AG04450 (cell line): ENCODE measurements at places on chromosomes 7 and 10. TPM values are rescaled to one million over a fixed set of nuclear protein-coding genes. Genes with fewer than 3 reads are reported as not detected.

- no peak for DNase-seq
Observed at GRCh38 chr7:150959739-150960734, 18.1 kb downstream of the KCNH2 start.

DNA sequence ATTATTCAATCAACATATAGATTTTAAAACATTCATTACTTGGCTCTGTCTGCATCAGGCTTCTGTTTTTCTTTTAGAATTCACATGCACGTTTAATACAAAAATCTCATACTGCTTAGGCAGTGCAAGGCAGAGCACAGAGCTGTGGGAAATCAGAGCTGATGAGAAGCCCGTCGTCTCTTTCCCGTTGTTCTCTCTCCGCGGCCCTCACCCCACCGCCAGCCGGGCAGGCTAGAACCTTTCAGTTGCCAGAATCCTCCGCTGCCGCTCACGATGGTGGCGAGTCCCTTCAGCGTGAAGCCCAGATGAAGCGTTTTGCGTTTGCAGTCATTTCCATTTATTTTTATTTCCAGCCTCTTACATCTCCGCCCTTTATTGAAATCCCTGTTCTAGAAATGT, 648.2 kb downstream of the SDK1 start:
- DNase-seq, result no peak

Gene PODXL
- 0.79 and 0.92 TPM in 2 replicates for polyA plus RNA-seq

GRCh38 chr10:124641282-124642087, 102.7 kb downstream of the FAM53B start:
- no peak for DNase-seq

DNA sequence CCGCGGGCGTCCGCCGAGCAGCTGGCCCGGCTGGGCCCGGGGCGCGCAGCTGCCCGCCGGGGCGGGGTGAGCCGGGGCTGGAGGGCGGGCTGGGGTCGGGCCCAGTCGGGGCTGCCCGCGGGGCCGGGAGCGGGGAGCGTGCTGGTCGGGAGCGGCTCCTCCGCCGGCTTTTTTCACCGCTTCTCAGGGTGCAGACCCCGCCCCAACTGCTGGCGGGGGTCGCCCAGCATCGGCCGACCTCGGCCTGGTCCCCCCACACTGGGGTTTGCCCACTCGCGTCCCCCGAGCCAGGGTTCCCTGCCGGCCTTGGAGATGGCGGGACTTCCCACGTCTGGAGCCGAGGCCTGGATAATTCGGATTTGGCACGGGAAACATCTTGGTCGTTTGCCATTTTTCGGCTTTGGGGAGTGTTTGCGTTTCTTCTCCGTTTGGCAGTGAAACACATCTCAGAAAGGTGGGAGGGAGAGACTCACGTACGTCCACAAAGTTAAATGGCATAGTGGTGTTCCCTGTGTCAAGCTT, 432 bp downstream of the TMEM248 start:
- DNase-seq, result no peak

Gene PLCE1
- polyA plus RNA-seq, result 2.0 and 2.2 TPM in 2 replicates

Gene NDUFB8
- 204 and 211 TPM in 2 replicates for polyA plus RNA-seq

DNA sequence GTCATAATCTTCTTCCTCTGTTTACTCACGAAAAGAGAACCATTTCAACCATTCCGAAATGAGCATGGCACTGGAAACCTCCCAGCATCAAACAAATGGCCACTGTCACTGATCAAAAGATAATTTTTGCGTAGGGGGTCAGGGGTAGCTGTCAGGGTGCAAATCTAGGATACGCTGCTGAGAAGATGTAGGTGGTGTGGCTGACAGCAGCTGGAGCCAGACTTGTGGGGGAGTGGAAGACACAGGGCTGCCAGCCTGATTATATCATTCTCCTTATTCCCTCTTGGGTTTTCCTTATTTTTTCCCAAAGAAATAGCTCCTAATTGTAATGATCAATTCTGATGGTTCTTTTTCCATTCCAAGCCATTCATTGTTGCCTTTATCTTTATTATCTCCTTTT, 266.1 kb downstream of the SORCS1 start:
- no peak for DNase-seq

Gene GPR37
- polyA plus RNA-seq, result 5.5 and 11.2 TPM in 2 replicates

Gene TMEM229A
- not detected in 2 replicates for polyA plus RNA-seq

Gene JAKMIP3
- polyA plus RNA-seq, result 0.19 TPM in 2 replicates
